Cortex of kidney (tissue), 1 donor: ENCODE measurements at places on chromosomes 12 and 14.

- no peak for DNase-seq
Observed at GRCh38 chr12:65248656-65249633, 29.5 kb upstream of the MSRB3 start.

DNA sequence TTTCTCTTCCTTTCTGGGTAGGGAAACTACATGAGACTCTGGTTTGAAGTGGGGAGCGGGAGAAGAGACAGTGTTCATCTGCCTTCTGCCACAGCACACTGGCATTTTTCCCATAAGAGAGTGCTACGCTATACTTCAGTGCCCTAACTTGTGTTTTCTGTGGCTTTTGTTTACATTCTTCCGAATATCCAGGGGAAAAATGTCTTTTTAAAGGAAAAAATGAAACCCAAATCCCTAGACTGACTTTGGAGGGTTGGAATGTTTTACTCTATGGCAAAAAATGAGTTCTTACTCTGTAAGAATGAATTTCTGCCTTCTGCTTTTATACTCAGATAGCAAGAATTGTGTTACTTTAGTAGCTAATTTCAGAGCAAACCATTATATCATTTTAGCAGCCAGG, 88.1 kb upstream of the TMEM263 start:
- no peak for DNase-seq

GRCh38 chr14:95713596-95714371, at the start of gene TCL1A:
Gene TCL1A (minus strand): TSS chr14:95714125. CDS start chr14:95714066, 59 bp downstream.
- DNase-seq = no peak

DNA sequence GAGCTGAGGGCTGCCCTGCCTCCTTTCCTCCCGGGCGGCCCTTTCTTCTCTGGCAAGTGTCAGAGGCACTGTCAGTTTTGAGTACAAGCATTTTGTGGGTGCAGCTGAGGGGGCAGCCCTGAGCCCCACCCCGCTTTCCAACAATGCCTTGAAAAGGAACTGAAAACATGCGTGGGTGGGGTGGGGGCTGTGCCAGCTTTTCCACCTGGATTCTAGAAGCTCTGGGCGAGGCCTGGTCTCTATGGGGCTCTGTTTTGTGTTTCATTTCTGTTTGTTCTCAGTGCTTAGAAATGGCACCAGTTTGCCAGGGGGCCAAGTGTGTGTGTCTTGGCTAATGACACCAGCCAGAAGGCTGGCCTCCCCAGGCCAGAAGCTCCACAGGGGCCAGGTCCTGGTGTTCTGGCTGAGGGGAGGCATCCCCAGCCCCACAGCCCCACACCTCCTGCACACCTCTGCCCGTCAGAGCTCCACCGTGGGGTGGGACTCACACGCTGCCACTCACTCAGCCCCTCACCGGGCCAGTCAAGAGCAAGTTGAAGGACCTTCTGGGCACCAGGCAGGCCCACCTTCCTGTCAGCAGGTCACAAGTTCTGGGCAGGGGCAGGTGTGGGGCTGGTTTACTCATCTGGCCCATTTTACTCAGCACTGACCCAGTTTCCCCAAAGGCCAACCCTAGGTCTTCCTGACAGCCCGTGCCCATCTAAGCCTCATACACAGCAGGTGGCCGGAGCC, 155.1 kb downstream of the CALM1 start:
- no peak for DNase-seq

DNA sequence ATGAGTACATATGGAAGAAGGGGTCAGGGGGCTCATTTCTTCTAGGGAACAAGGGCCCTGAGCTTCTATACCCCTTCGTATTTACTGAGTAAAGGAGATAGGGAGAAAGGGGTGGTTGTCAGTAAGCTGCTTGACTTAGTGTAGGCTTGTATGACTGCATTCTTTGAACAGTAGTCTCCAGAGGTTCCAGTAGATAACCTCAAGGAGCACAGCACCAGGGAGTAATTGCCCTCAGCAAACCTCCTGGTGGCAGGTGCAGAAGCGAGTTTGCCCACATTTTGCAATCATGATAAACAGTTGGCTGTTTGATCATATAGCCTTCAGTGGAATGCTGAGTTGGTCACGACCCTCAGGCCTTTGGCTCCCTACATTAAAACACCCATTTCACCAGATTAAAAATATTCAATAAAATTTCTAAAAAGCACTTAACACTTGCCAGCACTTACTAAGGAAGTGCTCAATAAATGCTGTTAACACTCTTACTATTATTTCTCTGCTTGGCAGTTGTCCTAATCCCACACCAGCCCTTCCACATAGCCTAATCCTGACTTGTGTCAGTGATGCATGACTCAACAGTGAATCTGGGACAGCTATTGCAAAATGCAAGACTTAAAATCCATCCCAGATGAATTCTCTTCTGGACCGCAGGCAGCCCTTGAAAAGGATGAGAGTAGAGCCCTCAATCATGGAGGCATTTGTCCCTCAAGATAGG, 3.7 kb upstream of the DHRS4L2 start:
- no peak for DNase-seq

DNA sequence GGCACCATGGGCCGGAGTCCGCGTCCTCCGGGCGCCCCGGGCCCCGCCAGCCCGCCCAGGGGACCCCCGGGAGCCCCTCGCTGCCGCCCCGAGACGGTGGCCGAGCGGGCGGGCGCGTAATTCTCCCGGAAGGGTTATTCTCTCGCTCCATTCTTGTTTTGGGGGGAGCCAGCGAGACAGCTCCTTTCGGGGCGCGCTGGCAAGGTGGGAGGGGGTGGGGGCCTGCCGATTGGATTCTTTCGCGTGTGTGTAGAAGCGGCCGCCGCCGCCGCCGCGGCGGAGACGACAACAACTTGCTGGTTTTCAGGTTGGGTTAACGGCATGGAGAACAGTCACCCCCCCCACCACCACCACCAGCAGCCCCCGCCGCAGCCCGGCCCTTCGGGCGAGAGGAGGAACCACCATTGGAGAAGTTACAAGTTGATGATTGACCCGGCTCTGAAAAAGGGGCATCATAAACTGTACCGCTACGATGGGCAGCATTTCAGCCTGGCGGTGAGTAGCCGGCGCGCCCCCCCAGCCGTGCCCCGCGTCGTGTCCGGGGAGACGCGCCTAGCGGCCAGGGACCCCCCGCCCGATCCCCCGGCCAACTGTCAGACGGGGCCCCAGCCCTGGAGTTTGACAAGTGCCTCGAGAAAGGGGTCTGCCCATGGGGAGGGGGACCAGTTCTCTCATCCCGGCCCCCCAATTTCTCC, 755 bp downstream of the SETD1B start:
- no peak for DNase-seq

DNA sequence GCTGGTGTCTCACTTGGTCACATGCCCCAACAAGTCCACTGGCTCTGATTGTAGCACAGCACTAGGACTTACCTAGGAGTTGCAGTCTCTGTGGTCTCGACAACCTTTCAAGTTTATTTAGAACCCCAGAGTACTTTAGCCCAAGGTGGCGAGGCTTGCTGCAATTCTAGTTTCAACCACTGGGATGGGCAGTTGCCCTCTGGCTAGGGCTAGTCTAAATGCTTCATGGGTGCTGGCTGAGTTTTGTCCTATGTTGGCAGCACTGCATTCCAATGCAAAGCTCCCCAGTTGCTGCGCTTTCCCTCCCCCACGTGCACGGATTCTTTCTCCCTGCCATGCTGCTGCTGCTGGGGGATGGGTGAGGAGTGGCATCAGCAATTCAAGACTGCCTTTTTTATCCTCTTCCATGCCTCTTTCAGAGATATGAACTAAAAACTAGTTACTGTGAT, 207.9 kb downstream of the SYNE2 start:
- no peak for DNase-seq

- no peak for DNase-seq
Observed at GRCh38 chr12:41271489-41271888, 83.4 kb downstream of the PDZRN4 start.
